Natural killer cell treated with Interleukin-12 subunit alpha and Interleukin-12 subunit beta and Interleukin-15 and Interleukin-18, amount 100 ng/mL, for 72 hours (primary cell): ENCODE measurements at places on chromosomes 5 and 9.

DNA sequence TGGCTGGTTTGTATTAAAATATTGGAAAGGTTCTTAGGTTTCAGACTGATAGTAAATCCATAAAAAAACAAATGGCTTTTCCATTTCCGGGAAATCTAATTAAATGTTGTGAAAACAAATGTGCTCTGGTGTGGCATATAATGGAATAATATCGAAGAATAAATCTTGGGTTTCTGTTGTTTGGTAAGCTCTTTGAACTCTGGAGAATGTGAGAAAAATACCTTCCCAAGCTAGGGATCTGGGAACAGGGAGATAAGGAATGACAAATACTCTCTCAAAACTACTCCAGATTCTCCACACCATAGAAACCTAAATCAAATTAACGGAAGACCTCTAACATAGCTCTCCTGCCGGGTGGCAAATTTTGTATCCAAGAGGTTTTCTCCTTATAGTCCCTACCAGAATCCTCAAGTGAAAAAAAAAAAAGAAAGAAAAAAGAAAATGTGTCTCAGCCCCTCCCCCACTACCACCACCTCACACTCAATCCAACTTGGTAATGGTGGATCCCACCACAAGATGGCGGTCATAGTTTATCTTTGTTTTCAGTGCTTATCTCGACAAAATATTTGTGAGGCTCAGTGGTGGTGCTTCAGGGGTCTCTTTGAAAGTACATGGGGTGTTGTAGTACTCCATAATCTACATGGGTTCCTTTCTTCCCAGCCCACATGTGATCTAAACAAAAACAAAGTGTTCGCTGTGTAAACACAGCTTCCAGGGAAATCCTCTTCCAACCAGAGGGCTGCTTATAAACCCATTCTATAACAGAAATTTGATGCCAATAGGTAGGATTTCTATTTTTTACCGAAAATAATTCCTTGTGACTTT lies 54.5 kb upstream of the FST start:
- H3K4me1 ChIP-seq, result no peaks in the 10 kb centered on the region
- no peak overlapping the region for H3K27ac ChIP-seq
- H3K4me3 ChIP-seq, result no peak overlapping the region
- DNase-seq, result no peak
- H3K36me3 ChIP-seq, result no peaks in the 10 kb centered on the region
- peaks cover 16% of the 10 kb centered on the region for H3K27me3 ChIP-seq

DNA sequence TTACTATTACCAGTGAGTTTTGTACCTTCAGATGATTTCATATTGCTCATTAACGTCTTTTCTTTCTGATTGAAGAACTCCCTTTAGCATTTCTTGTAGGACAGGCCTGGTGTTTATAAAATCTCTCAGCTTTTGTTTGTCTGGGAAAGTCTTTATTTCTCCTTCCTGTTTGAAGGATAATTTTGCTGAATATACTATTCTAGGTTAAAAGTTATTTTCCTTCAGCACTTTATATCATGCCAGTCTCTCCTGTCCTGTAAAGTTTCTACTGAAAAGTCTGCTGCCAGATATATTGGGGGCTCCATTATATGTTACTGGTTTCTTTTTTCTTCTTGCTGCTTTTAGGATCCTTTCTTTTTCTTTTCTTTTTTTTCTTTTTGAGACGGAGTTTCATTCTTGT lies 13.3 kb downstream of the CDK7 start:
- no peak overlapping the region for H3K4me3 ChIP-seq
- DNase-seq, result no peak
- H3K36me3 ChIP-seq, result peaks cover 11% of the 10 kb centered on the region

GRCh38 chr9:132663851-132664250 lies 5.9 kb downstream of the DDX31 start:
- no peak overlapping the region for H3K27ac ChIP-seq
- no peak for DNase-seq
- no peak overlapping the region for H3K4me3 ChIP-seq
- H3K4me1 ChIP-seq, result peaks cover 10% of the 10 kb centered on the region
- H3K27me3 ChIP-seq, result no peaks in the 10 kb centered on the region

DNA sequence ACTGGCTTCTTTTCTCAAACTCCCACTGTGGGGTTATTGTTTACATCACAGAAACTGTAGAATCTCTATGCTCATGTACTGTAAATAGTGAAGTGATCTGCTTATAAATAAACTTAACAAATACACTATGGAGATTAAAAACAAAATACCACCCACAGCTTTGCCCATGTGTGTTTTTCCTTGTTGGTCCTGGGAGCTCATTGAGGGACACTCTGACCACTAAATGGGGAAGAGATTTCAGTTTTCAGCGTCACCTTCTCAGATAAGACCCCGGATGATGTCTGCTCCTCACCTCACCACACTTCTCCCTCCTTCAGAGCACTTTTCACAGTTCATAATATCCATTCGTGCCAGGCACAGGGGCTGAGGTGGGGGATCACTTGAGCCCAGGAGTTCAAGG lies 89.7 kb downstream of the PDE6A start:
- H3K4me1 ChIP-seq, result peaks cover 12% of the 10 kb centered on the region
- H3K27ac ChIP-seq, result peak overlapping the region; percentile 37
- no peak overlapping the region for H3K4me3 ChIP-seq

- DNase-seq, result no peak
- no peak overlapping the region for H3K27ac ChIP-seq
- no peaks in the 10 kb centered on the region for H3K36me3 ChIP-seq
- peaks cover 19% of the 10 kb centered on the region for H3K4me1 ChIP-seq
Measured at GRCh38 chr5:93578813-93579691, 2.0 kb downstream of the NR2F1-AS1 start.

DNA sequence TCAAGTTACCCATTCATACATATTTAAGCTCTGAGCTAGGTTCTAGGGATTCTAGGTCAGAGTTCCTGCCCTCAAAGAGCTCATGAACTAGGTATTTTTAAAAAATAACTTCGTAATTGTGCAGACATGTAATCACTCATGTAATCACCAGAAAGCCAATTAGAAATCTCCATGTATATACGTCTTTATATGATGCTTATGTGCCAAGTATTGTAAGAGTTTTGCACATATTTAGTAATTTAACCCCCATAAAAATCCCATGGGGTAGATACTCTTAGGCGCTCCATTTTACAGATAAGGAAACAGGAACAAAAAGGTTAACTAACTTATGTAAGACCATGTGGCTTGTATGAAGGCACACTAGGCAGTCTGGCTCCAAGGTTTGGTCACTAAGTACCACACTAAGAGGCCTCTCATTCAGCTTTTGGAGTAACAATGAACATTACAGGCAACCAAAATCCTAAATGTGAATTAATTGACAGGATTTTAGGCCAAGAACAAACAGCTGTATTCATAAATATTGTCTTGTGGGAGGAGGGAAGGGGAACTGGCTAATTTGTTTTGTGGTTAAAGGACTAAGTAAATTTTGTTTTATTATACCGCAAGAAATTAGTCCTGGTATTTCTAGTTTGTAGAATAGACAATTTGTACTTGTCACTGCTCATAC lies 1.7 kb upstream of the OTULINL start:
- no peak for DNase-seq
- H3K4me3 ChIP-seq, result peak overlapping the region; percentile 66
- H3K4me1 ChIP-seq, result peaks cover 12% of the 10 kb centered on the region
- H3K36me3 ChIP-seq, result no peaks in the 10 kb centered on the region
- H3K27ac ChIP-seq, result no peak overlapping the region

GRCh38 chr5:155727512-155728145 lies 599.3 kb upstream of the SGCD start:
- H3K27ac ChIP-seq, result no peak overlapping the region
- H3K4me3 ChIP-seq, result no peak overlapping the region
- H3K4me1 ChIP-seq, result peaks cover 3% of the 10 kb centered on the region
- H3K27me3 ChIP-seq, result peaks cover 47% of the 10 kb centered on the region

DNA sequence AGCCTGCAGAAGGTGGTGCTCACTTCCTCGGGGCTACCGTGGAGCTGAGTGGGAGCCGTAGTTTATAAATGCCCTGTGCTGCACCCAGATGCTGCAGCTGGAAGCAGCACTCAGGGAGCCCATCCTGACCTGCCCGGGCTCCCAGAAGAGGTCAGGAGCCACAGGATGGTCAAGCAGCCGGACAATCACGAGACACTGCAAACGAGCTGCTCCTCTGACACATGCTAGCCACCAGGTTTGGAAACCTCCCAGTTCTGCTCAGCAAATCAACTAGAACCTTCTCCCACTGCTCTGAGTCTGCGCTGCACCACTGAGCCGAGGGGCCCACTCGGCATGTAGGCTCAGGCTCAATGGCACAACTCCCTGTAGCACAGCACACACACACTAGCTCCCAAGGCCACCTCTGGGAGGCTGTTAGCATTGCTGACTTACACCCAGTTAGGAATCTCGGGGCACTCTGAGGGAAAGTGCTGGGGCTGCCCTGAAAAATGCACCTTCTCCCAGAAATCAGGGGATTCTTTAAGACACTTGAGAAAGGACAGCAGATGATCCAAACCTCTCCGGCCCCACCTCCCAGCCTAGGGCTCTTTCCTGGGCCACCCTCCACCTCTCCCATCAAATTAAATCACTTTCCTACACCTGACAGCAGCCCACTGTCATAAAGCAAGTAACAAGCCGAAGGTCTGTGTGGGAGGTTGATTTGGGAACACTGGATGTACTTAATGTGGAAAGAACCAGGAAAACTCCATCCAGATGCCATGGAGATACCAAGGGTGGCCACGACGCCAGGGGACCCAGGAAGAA lies 59.1 kb downstream of the PSMB7 start:
- no peak overlapping the region for H3K4me3 ChIP-seq
- DNase-seq, result peak; percentile 26
- H3K27me3 ChIP-seq, result no peaks in the 10 kb centered on the region
- no peaks in the 10 kb centered on the region for H3K36me3 ChIP-seq
- H3K4me1 ChIP-seq, result peaks cover 31% of the 10 kb centered on the region
- no peak overlapping the region for H3K27ac ChIP-seq

- H3K36me3 ChIP-seq, result peaks cover 10% of the 10 kb centered on the region
- H3K4me1 ChIP-seq, result peaks cover 11% of the 10 kb centered on the region
- H3K27ac ChIP-seq, result no peak overlapping the region
- H3K4me3 ChIP-seq, result no peak overlapping the region
Measured at GRCh38 chr5:111494355-111494999, 17.9 kb downstream of the STARD4 start.

GRCh38 chr5:39076757-39077728 lies 2.8 kb upstream of the RICTOR start:
- DNase-seq, result no peak
- H3K4me1 ChIP-seq, result peaks cover 36% of the 10 kb centered on the region
- peaks cover 9% of the 10 kb centered on the region for H3K27me3 ChIP-seq
- no peaks in the 10 kb centered on the region for H3K36me3 ChIP-seq
- peak overlapping the region; percentile 83 for H3K27ac ChIP-seq
- H3K4me3 ChIP-seq, result peak overlapping the region; percentile 74

GRCh38 chr5:60219921-60220320 lies 326.4 kb upstream of the PDE4D start:
- no peaks in the 10 kb centered on the region for H3K27me3 ChIP-seq
- DNase-seq, result no peak
- H3K4me3 ChIP-seq, result no peak overlapping the region
- H3K27ac ChIP-seq, result no peak overlapping the region

- H3K27ac ChIP-seq, result no peak overlapping the region
- no peaks in the 10 kb centered on the region for H3K27me3 ChIP-seq
- H3K4me1 ChIP-seq, result peaks cover 19% of the 10 kb centered on the region
Measured at GRCh38 chr9:112858625-112859147, 32.0 kb downstream of the SLC46A2 start.

- H3K27ac ChIP-seq, result peak overlapping the region; percentile 36
- peaks cover 24% of the 10 kb centered on the region for H3K36me3 ChIP-seq
- H3K4me3 ChIP-seq, result no peak overlapping the region
- H3K27me3 ChIP-seq, result no peaks in the 10 kb centered on the region
- peaks cover 6% of the 10 kb centered on the region for H3K4me1 ChIP-seq
Measured at GRCh38 chr5:37056762-37057161, 180.2 kb downstream of the NIPBL start.

- no peak for DNase-seq
- H3K4me1 ChIP-seq, result no peaks in the 10 kb centered on the region
- H3K36me3 ChIP-seq, result no peaks in the 10 kb centered on the region
- no peak overlapping the region for H3K4me3 ChIP-seq
- no peak overlapping the region for H3K27ac ChIP-seq
- H3K27me3 ChIP-seq, result no peaks in the 10 kb centered on the region
Measured at GRCh38 chr9:2718698-2719033, 1.4 kb downstream of the KCNV2 start.

DNA sequence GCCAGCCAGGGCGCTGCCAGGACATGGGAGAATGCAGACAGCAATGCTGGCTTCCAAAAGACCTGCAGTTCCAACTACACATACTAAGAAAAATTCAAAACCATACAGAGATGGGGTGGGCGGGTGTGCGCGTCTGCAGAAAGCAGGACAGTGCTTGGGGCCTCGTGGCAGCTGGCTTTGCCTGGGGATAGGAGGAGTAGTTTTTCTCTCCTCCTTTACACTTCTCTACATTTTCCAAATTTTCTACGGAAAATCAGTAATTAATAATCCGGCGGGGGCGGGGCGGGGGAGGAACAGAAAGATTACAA lies 43.6 kb upstream of the SARDH start:
- H3K4me1 ChIP-seq, result no peaks in the 10 kb centered on the region
- no peak overlapping the region for H3K27ac ChIP-seq
- no peak for DNase-seq
- no peak overlapping the region for H3K4me3 ChIP-seq

DNA sequence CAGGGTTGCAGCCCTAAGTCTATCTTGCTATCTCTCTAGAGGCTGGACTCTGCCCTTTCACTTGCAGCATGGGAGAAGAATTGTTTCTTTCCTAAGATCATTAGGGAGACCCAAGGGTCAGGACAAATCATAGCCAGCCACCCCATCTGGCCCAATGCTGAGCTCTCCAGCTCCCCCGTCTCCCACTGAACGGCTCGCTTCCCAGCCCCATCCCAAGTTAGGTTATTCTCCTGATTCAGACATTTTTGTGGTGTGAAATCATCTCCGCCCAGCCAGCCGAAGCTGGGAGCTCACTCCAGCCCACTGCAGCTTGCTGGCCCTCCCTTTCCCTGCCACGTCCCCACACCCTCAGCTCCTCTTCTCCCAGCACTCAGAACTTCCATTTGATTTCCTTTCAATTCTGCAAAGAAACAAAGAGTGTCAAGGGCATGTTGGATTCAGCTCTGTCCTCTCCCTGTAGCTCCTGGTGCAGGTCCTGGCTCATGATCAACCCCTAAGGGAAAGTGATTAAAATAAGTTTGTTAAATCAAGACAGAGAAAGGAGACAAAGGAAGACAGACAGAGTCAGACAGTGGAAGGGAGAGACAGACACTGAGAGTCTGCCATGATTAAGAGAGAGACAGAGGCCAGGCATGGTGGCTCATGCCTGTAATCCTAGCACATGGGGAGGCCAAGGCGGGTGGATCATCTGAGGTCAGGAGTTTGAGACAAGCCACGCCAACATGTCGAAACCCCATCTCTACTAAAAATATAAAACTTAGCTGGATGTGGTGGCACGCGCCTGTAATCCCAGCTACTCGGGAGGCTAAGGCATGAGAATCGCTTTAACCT lies 12.6 kb upstream of the SPARC start:
- H3K4me3 ChIP-seq, result no peak overlapping the region
- H3K36me3 ChIP-seq, result no peaks in the 10 kb centered on the region
- H3K27me3 ChIP-seq, result no peaks in the 10 kb centered on the region
- H3K27ac ChIP-seq, result no peak overlapping the region
- no peak for DNase-seq

GRCh38 chr5:102651466-102651865 lies 103.6 kb upstream of the PAM start:
- peaks cover 17% of the 10 kb centered on the region for H3K27me3 ChIP-seq
- DNase-seq, result no peak
- no peaks in the 10 kb centered on the region for H3K36me3 ChIP-seq
- H3K27ac ChIP-seq, result no peak overlapping the region
- H3K4me1 ChIP-seq, result no peaks in the 10 kb centered on the region
